ENCODE measurements at places on chromosomes 2 and 18.

GRCh38 chr2:111053825-111054515 is 66.7 kb upstream of the BCL2L11 start:
- no peak for DNase-seq

- DNase-seq = no peak
Measured at GRCh38 chr18:57197261-57197660, 50.4 kb downstream of the BOD1L2 start.

DNA sequence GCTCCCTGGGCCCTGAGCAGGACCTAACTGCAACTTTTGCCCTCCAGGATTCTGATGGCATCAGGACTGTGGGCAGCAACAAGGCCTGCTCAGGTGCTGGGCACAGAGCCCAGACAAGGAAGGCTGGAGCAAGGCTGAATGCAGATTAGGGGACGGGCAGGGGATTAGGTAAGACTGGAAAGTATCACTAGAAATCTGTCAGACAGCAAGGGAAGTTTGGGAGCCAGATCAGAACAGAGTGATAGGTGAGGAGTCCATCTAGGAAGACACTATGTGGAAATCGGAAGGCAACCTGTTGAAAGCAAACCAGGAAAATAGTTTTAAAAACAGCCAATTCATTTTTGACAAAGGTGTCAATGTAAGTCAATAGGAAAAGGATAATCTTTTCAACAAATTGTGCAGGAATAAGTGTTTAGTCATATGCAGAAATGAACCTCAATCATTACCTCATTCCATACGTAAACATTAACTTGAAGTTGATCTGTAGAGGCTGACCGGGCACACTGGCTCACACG is 56.4 kb upstream of the STPG4 start:
- no peak for DNase-seq

- no peak for DNase-seq
Measured at GRCh38 chr2:215796140-215796855, 217.1 kb downstream of the MREG start.

- no peak for DNase-seq
Measured at GRCh38 chr2:11592671-11593574, 59.1 kb downstream of the GREB1 start.

GRCh38 chr2:95062242-95063085 is 37.0 kb downstream of the MAL start:
- no peak for DNase-seq

Data from HEK293T (cell line).